ENCODE measurements at places on chromosomes 16 and 17.

GRCh38 chr17:9635340-9635739 is 10.0 kb upstream of the USP43 start:
- no peak for DNase-seq

- no peak for DNase-seq
Observed at GRCh38 chr16:17213025-17213424, 257.7 kb downstream of the XYLT1 start.

DNA sequence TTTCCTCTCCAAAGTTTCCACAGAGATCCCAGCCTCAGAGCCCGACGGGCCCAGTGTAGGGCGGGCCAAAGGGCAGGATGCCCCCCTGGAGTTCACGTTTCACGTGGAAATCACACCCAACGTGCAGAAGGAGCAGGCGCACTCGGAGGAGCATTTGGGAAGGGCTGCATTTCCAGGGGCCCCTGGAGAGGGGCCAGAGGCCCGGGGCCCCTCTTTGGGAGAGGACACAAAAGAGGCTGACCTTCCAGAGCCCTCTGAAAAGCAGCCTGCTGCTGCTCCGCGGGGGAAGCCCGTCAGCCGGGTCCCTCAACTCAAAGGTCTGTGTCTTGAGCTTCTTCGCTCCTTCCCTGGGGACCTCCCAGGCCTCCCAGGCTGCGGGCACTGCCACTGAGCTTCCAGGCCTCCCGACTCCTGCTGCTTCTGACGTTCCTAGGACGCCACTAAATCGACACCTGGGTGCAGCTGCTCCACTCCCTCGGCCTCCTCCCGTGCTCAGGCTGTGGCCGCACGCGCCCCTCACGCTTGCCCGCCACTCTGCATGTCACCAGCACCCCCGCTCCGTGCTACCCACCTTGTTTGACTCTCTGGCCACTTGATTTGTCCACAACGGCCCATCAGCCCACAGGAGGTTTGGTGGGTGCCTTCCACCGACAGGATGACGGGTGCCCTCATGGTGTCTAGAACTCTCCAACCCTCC is 15.3 kb upstream of the STH start:
- no peak for DNase-seq

GRCh38 chr16:48681520-48681919 is 71.5 kb upstream of the N4BP1 start:
- DNase-seq: no peak
